ENCODE measurements at places on chromosomes 5 and 9.

DNA sequence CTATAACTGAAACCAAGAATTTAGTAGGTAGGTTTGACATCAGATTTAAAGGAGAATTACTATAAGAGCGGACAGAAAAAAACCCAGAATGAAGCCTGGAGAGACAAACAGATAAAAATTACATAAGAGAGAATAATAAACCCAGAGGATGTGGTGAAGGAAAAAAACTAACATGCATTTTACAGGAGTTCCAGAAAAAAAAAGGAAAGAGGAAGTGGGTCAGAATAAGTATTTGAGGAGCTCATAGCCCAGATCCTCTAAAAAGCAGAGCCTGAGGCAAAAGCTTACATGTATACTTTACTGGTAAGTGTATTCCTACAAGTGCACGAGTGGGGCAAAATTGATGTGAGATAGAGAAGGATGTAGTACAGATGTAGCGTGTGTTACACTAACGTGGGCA lies 43.1 kb upstream of the NAA35 start:
- DNase-seq, result no peak

DNA sequence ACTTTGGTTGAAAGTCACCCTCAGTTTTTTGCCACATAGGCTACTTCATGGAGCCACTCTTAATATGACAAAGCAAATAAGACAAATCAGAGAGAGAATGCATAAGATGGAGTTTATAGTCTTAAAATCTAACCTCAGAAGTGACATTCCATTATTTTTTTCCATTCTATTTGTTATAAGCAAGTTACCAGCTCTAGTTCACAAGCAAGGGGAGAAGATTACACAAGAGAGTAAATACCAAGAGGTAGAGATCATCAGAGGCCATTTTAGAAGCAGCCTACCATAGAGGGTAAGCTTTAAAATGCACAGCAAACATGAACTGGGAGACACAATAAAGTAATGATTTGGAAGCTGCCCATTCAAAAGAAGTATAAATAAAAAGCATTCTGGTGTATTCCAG lies 651.3 kb upstream of the MEF2C start:
- peak; percentile 27 for DNase-seq

DNA sequence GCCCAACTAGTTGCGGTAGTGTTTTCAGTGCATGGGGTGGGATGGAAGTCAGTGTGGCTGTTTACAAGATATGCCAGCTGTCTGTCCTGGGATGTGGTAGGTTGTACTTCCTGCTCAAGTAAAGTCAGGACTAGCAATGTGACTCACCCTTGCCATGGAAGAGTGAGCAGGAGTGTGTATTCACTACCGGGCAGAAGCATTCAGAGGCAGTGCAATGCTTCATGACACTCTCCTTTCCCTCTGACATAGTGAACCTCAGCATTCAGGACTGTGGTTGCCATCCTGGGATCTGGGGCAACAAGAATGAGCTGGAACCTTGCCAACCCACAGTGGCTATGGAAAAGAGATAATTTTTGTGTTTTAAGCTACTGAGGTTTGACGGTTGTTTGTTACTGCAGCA lies 68.9 kb downstream of the BOD1 start:
- DNase-seq, result peak; percentile 26

DNA sequence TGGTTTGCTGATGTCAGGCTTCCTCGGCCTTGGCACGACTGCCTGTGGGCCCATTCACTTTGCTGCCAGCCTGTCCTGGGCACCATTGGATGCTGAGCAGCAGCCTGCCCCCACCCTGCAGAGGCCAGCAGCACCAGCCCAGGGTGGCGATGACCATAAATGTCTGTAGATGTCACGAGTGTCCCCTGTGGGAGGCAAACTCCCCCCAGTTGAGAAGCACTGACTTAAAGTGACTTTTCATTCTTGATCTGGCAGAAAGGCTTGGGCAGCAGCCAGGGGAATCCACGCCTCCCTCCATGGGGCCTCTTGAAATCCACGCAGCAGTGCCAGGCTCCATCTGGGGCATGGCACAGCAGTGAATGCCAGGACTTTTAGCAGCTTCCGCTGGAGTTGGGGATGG lies 21.8 kb downstream of the IRX4 start:
- DNase-seq, result no peak

DNA sequence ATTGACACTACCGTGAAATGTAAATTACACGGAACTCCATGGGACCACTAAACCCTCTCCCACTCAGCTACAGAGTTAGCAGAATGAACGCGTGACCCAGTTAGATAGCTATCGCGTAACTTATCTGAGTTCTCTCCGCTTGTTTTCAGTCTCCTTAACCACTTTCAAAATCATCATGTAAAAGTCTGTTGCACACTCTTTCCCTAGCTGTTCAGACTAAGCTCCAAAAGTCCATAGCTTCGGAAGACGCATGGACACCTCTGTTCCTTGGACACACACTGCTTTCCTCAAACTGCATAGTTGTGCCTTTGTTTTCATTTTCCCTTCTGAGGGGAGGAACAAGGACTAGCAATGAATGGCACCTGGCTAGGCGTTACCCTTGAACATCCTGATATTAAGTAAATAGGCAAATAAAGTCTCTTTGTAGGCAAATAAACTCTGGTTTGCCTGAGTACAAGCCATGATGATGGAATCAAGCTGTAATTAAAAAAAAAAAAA lies 83.3 kb downstream of the DAPK1 start:
- no peak for DNase-seq

DNA sequence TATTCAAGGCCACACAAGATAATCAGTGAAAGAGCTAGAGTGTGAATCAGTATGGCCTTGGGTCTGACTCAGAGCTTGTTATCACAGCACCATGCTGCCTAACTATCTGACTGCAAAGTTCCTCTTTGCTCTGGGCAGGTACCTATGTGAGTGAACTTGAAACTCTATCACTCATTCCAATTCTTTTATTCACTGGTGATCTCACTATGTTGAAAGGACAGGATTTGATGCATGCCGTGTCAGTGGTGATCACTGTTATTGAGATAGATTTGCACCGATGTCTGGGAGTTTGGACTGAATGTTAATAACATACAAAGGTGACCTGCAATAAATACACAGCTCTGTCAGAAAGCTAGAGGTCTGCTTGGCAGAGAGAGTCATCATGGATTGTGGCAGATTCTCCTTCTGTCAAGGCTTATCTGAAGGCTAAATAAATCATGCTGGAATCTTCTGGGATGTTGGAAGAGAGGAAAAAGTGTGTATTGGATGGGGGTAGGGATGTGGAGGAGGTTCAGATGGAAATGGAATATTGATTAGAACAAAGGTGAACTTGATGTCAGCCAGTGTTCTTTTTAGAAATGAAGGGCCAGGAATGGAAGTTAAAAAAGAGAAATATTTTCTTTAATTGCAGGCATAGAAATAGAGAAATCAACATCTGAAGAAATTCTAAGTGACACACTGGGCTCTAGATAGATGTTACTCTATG lies 91.8 kb upstream of the TNC start:
- DNase-seq, result no peak

DNA sequence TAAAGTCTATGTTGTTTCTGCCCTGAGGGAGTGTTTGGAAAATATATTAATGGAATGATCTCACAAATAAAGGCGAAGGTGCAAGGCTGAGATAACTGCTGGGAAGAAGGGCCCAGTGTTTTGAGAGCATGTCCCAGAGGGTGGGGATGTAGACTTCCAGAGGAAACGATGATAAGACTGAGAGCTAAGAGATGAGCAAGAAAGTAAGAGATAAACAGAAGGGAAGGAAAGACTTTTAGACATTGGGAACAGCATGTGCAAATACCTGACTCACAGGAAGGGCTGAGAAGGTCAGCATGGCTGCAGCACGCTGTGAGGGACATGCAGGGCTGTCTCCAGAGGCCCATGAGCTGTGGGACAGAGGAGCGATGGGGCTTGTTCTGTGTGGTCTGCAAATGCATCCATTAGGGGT lies 19.9 kb upstream of the ADRB2 start:
- no peak for DNase-seq

DNA sequence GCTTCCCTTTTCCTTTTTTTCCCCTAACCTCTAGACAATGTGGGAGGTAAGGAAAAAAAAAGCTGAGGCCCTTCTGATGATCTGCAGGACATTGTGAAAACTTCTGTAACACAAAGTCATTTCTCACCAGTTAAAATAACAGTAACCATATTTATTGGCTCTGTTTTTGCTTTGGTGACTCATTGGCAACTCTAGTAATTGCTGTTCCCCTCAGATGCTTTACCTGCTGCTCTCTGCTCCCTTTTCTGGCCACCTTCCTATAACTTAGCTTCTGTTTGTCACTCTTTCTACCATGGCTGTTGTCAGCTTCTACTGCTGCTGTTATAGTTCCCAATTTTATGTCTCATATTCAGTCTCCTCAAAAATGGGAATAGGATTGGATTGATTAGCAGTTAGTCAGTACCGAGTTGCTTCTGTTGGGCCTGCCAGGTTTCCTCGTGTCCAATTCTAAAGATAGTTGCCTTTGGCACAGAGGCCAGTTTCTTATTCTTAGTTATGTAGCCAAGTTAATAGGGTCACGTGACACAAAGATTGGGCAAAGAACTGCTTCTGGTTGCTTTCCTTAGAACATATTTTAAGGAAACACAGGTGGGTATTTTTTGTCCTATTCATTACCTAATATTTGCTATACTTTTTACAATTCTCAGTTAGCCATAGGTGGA lies 16.8 kb downstream of the SCAMP1 start:
- peak; percentile 37 for DNase-seq

DNA sequence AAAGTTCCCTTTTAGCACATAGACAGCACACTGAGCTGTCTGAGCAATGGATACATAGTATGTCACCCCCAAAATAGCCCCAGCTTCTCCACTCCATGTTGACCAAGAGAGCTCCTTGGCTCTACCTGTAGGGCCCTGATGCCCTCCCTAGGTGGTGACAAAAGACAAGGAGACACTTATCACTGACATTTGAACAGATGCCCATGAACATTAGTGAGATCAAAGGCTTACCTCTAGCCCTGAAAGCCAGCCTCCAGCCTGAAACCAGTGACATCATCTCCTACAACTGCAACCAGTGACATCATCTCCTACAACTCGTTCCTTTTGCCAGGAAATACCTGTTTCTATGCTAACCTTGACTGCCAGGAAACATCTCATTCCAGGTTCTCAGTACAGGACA lies 122.7 kb downstream of the FSTL4 start:
- no peak for DNase-seq

DNA sequence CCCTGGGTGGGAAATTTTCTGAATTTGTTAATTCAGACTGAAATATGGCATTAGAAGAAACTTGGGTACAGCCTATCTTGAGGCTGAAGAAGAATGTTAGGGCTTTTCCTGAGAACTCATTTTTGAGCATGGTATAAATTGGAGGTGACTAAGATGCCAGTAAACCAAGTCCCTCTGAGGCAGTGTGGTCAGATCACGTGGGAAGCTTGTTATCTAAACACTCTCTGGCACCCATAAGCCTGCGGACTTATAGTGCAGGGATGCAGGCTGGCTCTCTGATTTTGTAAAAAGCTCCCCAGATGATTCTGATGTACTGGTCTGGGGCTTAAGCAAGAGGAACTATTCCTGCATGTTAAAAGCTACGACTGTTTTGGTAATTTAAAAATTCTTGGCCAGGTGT lies 34.3 kb downstream of the MTMR12 start:
- peak; percentile 58 for DNase-seq

DNA sequence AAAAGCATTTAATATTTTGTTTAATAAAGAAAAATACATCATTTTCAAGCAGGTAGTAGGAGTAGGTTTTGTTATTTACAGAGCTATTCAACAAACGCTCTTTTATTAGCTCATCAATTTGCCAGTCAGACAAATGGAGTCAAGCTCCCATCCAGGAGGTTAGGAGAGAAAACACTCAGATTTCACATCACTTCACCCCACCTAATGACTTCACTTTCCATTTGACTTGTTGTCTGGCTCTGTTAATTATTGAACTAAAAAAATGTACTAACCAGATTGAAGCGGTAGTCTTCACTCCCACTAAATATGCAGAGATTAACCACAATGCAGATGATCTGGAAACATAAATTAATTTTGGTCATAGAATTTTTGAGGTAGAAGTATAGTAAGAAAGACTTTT lies 193.6 kb upstream of the VCAN start:
- no peak for DNase-seq

GRCh38 chr5:172944741-172945140 lies 14.5 kb upstream of the RPL26L1 start:
- no peak for DNase-seq

GRCh38 chr5:307794-308579 lies 13.5 kb upstream of the AHRR start:
- DNase-seq, result no peak

DNA sequence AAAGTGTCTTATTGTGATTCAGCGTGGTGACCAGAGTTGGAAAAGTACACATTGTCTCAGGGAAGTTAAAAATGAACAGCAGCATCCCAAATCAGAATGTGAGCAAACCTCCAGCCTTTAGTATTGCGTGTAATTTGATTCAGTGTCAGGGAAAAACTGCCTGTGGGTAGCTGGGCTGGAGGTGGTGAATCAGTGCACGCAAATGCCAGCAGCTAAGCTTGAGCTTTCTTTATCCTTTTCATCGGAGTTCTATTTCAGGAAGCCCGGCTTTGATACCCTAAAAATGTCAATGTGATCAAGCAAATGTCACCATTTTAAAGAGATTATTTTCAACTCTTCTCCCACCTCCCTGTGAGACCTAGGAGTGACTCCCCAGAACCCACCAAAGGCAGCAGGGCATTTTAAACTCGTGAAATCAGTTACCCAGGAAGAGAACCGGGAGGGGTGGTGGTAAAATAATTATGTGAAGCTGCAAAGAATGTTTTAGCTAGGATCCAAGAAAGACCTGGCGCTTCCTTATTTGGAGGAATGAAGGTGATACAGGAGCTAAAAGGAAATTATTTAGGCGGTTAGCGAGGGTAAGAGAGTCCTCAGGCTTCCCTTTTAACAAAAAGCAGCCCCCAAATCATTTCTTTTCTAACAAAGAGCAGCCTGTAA lies 25.7 kb upstream of the C5orf47 start:
- DNase-seq, result peak; percentile 84

- DNase-seq, result no peak
Measured at GRCh38 chr9:2389404-2389803, 232.2 kb upstream of the VLDLR start.

DNA sequence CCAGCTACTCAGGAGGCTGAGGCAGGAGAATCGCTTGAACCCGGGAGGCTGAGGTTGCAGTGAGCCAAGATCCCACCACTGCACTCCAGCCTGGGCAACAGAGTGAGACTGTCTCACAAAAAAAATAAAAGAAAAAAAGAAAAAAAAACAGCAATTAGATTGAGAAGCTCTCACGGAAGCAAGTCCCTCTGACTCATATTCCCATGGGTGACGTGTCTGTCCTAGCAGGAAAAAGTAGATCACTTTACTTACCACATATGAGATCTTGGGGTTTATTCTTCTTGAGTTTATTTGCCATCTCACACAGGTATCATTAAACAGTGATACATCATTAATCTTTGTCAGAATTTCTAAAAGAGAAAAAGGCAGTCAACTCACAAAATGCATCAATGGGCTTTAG lies 62.6 kb downstream of the SUSD1 start:
- peak; percentile 96 for DNase-seq

Data from fibroblast of lung (primary cell).